ENCODE measurements at places on chromosomes 1 and 21.

GRCh38 chr1:109761227-109762038, 2.3 kb downstream of the EPS8L3 start:
- no peak for DNase-seq

DNA sequence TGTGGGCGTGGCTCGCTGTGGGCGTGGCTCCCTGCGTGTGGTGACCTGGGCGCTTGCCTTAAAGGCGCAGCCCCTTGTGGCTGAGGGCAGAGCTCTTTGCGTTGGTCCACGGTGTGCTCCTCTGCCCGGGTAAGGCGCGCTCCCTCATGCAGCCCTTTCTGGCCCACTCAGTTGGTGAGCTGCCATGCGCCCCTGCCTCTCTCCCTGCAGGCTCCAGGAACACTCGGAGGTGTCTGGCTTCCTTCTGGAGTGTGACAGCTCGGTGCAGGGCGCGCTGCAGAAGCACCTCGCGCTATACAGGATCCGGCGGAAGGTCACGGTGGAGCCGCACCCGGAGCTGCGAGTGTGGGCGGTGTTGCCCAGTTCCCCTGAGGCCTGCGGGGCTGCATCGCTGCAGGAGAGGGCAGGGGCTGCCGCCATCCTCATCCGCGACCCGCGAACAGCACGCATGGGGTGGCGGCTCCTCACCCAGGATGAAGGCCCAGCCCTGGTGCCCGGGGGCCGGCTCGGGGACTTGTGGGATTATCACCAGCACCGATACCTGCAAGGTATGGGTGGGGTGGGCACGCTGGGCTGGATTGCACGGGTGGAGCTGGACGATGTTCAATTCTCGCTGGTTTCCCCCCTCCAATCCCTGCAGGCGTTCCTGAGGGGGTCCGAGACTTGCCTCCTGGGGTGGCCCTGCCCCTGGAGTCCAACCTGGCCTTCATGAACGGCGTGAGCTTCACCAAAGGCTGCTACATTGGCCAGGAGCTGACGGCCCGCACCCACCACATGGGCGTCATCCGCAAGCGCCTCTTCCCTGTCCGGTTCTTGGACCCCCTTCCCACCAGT, 9.1 kb downstream of the IBA57 start:
- DNase-seq = no peak

GRCh38 chr1:156975084-156975483, 54.7 kb downstream of the LRRC71 start:
- DNase-seq = no peak

GRCh38 chr1:230816018-230816417, 52.3 kb downstream of the C1orf198 start:
- no peak for DNase-seq

GRCh38 chr1:236166041-236166440, 23.7 kb downstream of the GPR137B start:
- no peak for DNase-seq

DNA sequence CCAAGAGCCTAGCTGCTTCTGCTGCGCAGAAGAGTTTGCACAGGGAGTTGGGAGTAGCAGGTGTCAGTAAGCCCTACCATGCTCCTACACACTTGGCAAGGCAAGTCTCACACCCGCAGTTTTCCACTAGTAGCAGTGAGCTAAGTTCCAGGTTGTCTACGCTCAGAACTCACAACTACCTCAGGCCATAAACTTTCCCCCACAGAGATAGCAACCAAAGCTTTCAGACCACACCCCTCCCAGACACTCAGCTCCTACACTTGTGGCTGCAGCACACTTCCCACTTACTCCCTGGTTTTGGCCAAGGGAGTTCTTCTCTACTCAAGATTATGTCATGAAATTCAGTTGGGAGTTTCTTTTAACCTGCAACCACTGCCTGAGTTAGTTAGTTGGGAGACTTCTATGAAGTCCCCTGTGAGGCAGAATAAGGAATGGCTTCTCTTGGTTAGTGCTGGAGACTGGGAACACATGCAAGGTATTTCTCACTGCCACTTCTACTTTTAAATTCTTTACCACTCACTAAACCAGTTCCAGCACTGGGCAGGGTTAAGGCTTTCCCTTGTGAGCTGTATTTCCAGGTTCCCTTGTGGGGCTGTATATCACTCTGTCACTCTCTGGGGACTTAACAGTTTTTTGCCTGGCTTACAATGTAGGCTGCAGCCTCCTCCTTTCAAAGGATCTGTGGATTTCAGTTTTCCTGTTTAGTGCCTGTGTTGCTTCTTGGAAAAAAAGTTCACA, 18.3 kb upstream of the MAB21L3 start:
- no peak for DNase-seq

GRCh38 chr1:15417059-15417934, 7.6 kb downstream of the EFHD2 start:
- peak; percentile 41 for DNase-seq

DNA sequence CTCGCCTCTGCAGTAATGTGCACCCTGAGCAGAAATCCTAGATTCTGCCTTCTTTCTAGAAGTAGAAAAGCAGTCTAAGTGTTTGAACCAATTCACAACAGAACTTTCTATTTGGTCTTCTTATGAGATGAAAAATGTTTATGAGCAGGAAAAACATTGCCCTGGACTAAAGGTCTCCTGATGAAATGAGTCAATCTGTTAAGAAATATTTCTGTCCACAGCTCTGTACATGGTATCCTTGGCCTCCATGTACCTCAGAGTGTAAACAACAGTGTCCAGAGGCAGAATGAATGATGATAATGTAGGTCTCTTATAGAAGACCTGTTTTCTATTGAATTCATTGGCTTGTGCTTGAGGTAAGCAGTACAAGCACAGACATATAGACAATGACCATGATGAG, 6.2 kb upstream of the APCS start:
- DNase-seq = no peak

DNA sequence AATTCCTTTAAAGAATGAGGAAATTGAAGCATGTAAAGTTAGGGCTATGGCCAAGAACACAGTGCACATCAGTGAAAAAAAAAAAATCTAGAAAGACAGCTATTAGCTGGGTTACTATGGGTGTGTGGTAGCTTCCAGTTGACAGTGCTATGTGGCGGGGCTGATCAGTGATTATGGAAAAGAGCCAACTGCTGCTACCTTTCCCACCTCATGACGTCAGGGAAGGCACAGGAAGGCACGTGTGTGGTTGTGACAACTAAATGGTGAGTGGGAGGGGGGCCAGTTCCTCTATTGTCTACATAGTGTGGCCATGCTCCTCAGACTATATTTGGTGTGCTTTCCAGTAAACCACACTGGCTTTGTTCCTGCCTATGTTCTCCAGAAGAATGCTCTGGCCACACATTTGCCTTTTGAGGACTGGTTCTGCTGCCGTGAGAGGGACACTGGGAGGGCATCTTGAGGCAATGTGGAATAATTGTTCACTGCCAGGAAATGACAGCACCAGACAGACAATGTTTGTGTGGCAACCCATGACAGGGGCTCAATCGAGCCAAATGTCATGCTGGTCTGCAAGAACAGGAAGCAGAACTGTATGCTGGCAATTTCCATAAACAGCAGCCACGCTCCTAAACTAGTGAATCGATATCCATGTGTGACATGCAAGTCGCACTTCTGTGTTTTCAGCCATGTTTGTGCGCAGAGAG, 3.0 kb upstream of the SDE2 start:
- DNase-seq = no peak

DNA sequence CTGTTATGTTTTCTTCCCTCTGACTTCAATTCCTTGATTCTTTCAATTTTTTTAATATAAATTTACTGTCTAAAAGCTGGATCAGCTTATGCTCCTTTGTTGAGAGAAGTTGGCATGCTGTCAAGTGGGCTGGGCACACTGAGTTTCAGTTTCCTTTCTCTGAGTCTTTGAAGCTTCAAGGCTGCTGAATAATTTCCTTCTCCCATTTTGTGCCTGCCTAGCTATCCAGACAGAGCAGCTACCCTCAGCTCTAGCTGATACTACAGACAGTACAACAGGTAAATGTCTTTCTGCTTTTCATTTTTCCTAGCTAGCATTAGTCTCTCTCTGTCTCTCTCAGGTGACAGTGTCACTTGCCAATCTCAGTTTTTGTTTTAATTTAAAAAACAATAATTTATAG, at the start of gene IFI44:
Gene IFI44 (plus strand): TSS at position 204 of the 400 bp plus-strand sequence. CDS start 365 bp downstream, outside the sequence.
- peak; percentile 61 for DNase-seq

- no peak for DNase-seq
These were observed 18.2 kb downstream of the MYOM3 start for GRCh38 chr1:24093732-24094131.

All from amniotic stem cell (primary cell).